ENCODE measurements at places on chromosomes 5 and 9. TPM values are rescaled to one million over a fixed set of nuclear protein-coding genes. Genes with fewer than 3 reads are reported as not detected.

UQCRQ gene
- total RNA-seq = 89.7 TPM

CCIN gene
- 3.8 TPM for total RNA-seq

IRX1 gene
- total RNA-seq = under 0.01 TPM

IRX4 gene
- total RNA-seq = not detected

LTC4S gene
- not detected for total RNA-seq

ARAP3 gene
- 28.4 TPM for total RNA-seq

TLR4 gene
- 32.8 TPM for total RNA-seq

LECT2 gene
- total RNA-seq = not detected

XRCC4 gene
- 13.5 TPM for total RNA-seq

SURF6 gene
- 17.6 TPM for total RNA-seq
